ENCODE measurements at places on chromosomes 4 and X. TPM values are rescaled to one million over a fixed set of nuclear protein-coding genes. Genes with fewer than 3 reads are reported as not detected.
A peak's percentile ranks its signal among the peaks of the same experiment; 100 is the strongest.

- H3K27me3 ChIP-seq: peaks cover 2% of the 10 kb centered on the region
- H3K36me3 ChIP-seq: peaks cover 21% of the 10 kb centered on the region
- no peak overlapping the region for H3K27ac ChIP-seq
- no peak for DNase-seq
- peaks cover 25% of the 10 kb centered on the region for H3K4me1 ChIP-seq
Observed at GRCh38 chr4:153348006-153348405, 3.5 kb downstream of the MND1 start.

DNA sequence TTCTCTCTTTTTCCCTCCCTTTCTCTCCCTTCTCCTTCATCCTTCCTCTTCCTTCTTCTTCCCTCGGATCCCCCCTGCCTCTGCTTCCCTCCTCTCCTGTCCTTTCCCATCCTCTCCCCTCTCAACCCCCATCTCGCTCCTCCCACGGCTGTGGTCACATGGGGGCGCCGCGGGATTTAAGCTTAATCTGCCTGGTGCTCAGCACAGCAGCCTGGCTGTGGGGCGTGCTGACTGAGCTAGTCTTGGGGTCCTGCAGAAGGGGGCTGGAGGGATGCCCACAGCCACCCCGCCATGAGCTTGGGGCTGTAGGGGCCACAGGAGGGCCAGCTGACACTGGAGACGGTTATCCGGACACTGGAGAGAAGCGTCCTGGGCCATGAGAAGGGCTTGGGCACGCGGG lies 10.7 kb downstream of the SMIM10L2A start:
- H3K4me3 ChIP-seq: no peak overlapping the region
- peaks cover 1% of the 10 kb centered on the region for H3K36me3 ChIP-seq
- no peak for DNase-seq
- H3K27ac ChIP-seq: no peak overlapping the region
- H3K27me3 ChIP-seq: peaks cover 6% of the 10 kb centered on the region

Gene SLC6A8
- 2.7 TPM for total RNA-seq

Gene BEND2
- total RNA-seq: not detected

DNA sequence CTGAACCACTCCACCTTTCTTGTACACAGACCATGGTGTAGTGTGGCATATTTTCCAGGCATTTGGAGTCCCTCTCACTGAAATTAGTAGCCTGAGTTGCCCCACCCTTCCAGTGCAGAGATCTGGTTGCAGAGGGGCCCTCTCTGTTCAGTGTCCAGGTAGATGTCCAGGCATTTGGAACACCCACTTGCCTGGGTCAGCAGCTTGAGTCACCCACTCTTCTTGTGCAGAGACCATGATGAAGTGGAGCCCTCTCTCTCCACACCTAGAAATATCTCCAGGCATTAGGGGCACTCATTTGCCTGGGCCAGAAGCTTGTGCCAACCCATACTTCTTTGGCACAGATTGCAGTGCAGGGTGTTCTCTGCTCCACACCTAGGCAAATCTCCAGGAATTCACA lies 2733.3 kb downstream of the PCDH7 start:
- no peak overlapping the region for H3K4me3 ChIP-seq
- no peak overlapping the region for H3K27ac ChIP-seq
- H3K4me1 ChIP-seq: no peaks in the 10 kb centered on the region
- H3K27me3 ChIP-seq: no peaks in the 10 kb centered on the region

Gene ALB
- not detected for total RNA-seq

Gene MAGEA2
- total RNA-seq: not detected

DNA sequence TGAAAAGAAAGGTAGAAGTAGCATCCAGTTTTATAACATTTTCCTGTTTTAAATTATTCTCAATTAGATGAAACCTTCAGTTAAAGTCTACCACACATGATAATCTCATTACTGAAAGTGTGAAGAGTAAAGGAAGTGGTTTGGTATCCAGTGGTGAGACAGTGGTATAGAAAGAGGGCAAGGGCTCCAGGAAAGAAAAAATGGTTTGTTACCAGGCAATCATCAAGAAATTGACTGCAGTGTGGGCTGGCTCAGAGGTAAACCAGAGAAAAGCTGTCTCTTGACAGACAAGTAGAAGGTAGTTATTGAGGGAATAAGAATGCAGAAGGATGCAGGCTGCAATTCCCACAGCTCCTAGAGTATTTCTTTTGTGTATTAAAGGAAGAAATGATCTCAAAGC lies 406.2 kb downstream of the TLL1 start:
- no peak for DNase-seq
- no peaks in the 10 kb centered on the region for H3K36me3 ChIP-seq
- H3K27ac ChIP-seq: no peak overlapping the region
- H3K27me3 ChIP-seq: no peaks in the 10 kb centered on the region

DNA sequence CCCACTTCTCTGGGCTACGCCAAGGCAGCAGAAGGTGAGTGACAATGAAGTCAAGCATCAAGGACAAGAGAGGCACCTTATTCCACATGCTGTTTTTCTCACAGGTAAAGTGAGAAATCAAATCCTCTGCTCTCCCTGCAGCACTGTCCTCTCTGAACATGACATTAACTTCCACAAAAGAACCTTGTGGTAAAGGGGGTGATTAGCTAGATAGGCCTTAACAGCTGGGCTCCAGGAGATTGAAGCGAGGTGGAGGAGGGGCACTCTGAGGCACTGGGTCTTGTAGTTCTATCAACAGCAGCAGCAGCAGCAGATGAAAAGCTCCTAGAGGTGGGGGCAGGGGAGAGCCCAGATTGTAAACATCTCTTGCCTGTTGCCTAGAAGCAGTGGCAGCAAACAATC lies 96.8 kb upstream of the CXXC4 start:
- no peak overlapping the region for H3K4me3 ChIP-seq
- no peaks in the 10 kb centered on the region for H3K27me3 ChIP-seq
- H3K27ac ChIP-seq: no peak overlapping the region
- H3K36me3 ChIP-seq: no peaks in the 10 kb centered on the region

GRCh38 chrX:153411988-153412574 lies 809 bp downstream of the ZFP92 start:
- no peak overlapping the region for H3K27ac ChIP-seq
- H3K36me3 ChIP-seq: no peaks in the 10 kb centered on the region
- peak overlapping the region; percentile 76 for H3K4me3 ChIP-seq
- H3K27me3 ChIP-seq: no peaks in the 10 kb centered on the region
- peaks cover 7% of the 10 kb centered on the region for H3K4me1 ChIP-seq
- no peak for DNase-seq

DNA sequence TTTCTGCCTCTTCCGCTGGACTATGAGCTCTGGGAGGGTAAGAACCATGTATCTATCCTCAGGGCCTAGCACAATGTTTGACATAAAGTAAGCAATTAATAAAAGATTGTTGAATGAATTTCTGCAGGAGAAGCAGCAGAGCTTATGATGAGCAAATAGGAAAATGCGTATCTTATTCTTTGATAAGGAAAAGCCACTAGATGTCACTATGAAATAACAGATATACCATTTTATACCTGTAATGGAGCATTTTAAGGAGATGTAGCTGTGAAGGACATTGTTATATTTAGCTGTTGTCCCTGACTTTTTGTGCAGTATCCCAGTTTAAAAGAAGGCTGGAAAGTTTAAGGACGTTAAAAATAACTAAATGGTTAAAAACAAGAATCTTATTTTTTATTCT lies 147.2 kb upstream of the MBNL3 start:
- no peak overlapping the region for H3K27ac ChIP-seq
- no peaks in the 10 kb centered on the region for H3K27me3 ChIP-seq
- no peaks in the 10 kb centered on the region for H3K4me1 ChIP-seq
- no peak for DNase-seq
- H3K4me3 ChIP-seq: no peak overlapping the region
- H3K36me3 ChIP-seq: no peaks in the 10 kb centered on the region

- peaks cover 7% of the 10 kb centered on the region for H3K4me1 ChIP-seq
- no peaks in the 10 kb centered on the region for H3K36me3 ChIP-seq
- no peak overlapping the region for H3K27ac ChIP-seq
- no peak for DNase-seq
- no peak overlapping the region for H3K4me3 ChIP-seq
Observed at GRCh38 chr4:4358093-4358854, 28.6 kb upstream of the NSG1 start.

- H3K4me3 ChIP-seq: no peak overlapping the region
- no peak for DNase-seq
- H3K27me3 ChIP-seq: peaks cover 10% of the 10 kb centered on the region
- no peaks in the 10 kb centered on the region for H3K4me1 ChIP-seq
- no peaks in the 10 kb centered on the region for H3K36me3 ChIP-seq
- H3K27ac ChIP-seq: no peak overlapping the region
Observed at GRCh38 chr4:47065051-47065481, 33.7 kb downstream of the GABRB1 start.

GRCh38 chr4:78031417-78031950 lies 25.6 kb upstream of the FRAS1 start:
- no peaks in the 10 kb centered on the region for H3K36me3 ChIP-seq
- H3K27me3 ChIP-seq: peaks cover 7% of the 10 kb centered on the region
- H3K27ac ChIP-seq: no peak overlapping the region
- H3K4me1 ChIP-seq: no peaks in the 10 kb centered on the region
- no peak for DNase-seq

Gene DCUN1D4
- 39.8 TPM for total RNA-seq

Data from activated CD8-positive, alpha-beta T cell treated with anti-CD3 and anti-CD28 coated beads for 36 hours (primary cell).